ENCODE measurements at places on chromosomes 12 and 14. TPM values are rescaled to one million over a fixed set of nuclear protein-coding genes. Genes with fewer than 3 reads are reported as not detected.

The HOXC9 gene
- 11.1 TPM for total RNA-seq

The FAM222A gene
- 7.2 TPM for total RNA-seq

The BCL2L2 gene
- total RNA-seq = 20.7 TPM

The GZMH gene
- not detected for total RNA-seq

The ZDHHC22 gene
- total RNA-seq = 0.46 TPM

The COL2A1 gene
- total RNA-seq = 0.13 TPM

The ADAM21 gene
- total RNA-seq = not detected

Measured in A549 treated with CORT108297 at 1 μM for 4 hours (cell line).